ENCODE measurements at places on chromosomes 3 and 15.

GRCh38 chr15:57609805-57610529, 18.3 kb downstream of the MYZAP start:
- no peak for DNase-seq

- no peak for DNase-seq
Measured at GRCh38 chr15:67064607-67065530, 533 bp upstream of the SMAD3 start.

DNA sequence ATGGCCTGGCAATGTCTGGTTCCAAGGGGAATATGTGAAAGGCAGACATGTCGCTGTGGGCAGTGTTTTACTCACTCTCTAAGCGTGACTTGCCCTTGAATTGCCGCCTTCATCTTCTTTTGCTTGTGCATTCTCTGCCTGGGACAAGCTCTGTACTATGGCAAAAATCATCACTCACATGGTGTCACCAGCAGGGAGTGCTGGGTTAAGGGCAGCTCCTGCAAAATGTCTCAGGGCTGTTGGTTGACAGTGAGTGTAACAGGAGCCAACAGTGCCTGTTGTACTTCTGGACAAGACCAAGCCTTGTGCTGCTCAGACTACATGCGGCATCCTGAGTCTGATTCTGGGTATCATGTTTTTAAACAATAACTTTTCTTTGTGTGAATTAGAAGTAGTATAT, 45.3 kb upstream of the KY start:
- DNase-seq: no peak

- no peak for DNase-seq
Measured at GRCh38 chr3:171072432-171072831, 45.9 kb upstream of the SLC2A2 start.

DNA sequence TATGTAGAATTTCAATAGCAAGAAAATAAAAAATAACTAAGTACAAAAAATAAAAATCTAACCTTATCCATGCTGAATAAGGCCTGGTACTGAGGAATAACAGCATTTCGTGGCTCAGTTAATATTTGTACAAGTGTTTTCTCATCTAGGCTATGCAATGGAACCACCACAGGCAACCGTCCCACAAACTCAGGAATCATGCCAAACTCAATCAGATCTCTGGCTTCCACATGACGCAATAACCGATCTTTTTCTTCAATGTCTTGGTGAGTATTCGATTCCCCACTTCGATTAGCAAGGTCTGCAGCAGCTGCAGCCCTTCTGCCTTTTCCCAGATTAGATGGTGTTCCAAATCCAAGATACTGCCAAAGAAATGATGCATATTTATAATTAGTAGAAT, 21.1 kb upstream of the PDCD7 start:
- no peak for DNase-seq

DNA sequence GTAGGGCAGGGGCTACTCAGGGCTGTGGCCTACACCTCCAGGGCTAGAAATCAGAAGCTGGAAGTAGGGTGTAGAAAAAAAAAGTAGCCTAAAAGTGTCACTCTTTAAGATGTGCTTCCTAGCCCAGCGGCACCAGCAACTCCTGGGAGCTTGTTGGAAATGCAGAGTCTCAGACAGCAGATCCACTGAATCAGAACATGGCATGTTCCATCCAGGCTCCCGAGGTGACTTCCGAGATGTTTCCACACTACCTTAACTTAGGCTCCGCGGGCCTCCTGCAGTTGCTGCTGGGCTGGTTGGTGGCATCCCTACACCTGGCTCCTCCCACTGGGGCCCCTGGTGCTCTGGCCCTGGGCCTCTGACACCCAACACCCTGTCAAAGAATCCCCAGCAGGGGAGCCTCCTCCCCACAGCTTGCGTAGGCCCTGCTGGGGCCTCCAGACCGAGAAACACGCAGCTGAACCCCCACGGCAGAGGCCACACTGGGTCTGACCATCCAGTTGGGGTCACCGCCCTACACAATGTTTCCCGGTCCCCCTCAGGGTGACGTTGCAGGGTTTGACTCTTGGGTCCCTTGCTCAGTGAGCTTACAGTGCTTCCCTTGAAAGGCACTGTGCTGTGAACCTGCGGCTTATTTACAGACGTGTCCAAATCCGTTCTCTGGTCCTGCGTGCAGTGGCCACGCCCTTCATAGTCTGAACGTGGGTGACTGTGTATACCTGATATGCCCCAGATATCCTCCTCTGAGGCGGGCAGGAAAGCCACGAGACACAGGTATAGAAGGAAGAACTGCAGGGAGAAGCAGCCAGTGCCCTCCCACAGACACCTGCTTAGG, 46.5 kb downstream of the FAM174B start:
- DNase-seq: no peak

- no peak for DNase-seq
Measured at GRCh38 chr3:156150434-156151066, 30.2 kb downstream of the KCNAB1 start.

DNA sequence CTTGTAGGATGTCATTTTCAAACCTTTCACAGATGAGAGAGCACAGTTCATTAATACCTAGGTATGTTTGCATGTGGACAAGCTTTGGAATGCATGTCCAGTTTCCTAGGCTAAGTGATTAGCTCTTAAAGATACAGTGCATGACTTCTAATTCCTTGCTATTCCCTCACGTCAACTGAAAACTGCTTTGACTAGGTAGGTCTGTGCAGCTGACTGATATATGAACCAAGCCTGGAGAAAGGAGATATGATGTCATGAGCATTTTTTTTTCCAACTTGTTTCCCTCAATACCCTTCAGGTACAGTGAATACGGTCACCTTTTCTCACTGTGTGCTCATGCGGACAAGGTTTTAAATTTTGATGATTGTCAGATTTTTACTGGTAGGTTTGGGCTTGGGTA, 41.6 kb upstream of the TASOR start:
- DNase-seq: no peak

GRCh38 chr15:53559364-53560277, 199.8 kb downstream of the WDR72 start:
- DNase-seq: no peak

GRCh38 chr3:9468460-9468859, 71.0 kb downstream of the SETD5 start:
- no peak for DNase-seq

GRCh38 chr15:88012233-88012632, 244.3 kb downstream of the NTRK3 start:
- DNase-seq: no peak

GRCh38 chr3:42725454-42725853, 22.9 kb upstream of the HHATL start:
- DNase-seq: no peak

DNA sequence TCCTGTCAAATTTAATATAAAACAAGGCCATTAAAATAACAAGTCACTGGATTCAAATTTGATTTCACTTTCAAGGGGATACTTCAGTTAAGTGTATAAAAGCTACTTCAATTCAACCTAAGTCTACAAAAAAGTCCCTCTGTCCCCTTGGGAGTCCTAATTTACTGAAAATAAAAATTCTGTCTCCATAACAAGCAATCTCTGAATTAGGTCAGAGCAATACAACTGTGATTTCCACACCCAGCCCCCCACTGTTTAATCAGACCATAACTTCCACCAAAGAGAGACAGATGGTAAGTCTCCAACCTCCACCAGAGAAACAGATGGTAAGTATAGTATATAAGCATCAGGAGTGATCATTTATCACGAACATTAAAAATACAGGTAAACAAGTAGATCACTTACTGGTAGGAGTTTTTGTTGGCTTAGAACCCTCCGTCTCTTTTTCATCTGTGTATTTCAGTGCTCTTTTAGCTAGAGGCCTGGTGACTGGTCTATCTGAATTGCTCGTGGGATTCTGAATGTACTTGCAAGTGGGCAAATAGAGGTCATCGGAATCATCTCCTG, 12.1 kb downstream of the SGO1 start:
- no peak for DNase-seq

GRCh38 chr3:156395961-156396710, 158.8 kb downstream of the SSR3 start:
- no peak for DNase-seq

- DNase-seq: no peak
Measured at GRCh38 chr3:12972781-12973702, 100.2 kb downstream of the IQSEC1 start.

DNA sequence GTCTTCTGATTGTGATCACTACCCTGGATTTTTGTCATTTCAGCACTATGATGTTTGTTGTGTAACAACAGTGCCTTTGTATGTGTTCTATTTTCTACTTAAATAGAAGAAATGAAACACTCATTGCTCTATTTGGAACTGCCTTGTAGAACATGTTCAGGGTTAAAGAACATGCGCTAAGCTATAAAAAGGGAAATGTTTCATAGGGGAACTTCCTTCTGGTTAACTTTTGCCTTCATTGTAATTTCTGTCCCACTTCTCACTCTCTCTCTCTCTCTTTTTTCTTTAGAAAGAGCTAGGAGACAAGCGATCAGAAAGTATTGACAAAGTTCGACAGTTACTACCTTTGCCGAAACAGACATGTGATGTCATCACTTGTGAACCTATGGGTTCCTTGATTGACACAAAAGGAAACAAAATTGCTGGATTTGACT, at the start of gene P2RY12:
Gene P2RY12 (minus strand): TSS at position 13 of the 434 bp plus-strand sequence. CDS start 45,908 bp downstream, outside the sequence.
- no peak for DNase-seq

GRCh38 chr3:167030082-167030725, 349.9 kb downstream of the ZBBX start:
- DNase-seq: no peak

DNA sequence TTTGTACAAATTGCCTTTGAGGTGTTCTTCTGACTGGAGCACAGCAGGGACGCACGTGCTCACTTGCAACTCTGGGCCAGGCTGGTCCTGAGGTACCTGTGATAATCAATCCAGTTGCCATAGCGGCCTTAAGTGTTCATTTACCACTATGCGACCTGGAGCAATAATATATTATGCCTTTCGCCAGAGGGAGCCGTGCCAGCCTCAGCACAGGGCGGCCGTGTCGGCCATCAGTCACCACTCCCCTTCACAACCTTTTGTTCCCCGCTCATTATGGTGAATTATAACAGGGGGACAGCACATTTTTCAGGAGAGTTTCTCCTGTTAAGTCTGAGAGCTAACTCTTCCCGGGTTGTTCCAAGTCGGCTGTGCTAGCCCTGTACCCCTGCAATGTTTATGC, 289.7 kb downstream of the RORA start:
- DNase-seq: no peak

DNA sequence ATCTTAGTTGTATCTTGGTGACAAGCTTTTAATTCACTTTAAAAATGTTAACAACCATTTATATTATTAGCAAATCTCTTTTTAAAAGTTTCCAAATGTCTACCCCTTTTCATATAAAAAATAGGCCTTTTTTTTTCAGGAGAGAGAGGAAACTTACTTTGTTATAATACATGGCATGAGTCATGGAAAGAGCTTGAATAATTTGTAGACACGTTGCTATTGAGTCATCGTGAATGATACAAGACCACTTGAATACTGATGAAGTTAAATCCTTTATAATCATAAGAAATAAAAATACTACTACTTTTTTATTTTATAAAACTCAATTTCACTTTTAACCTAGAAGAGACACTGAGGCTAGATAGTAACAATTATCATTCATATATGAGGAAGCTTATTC, 70.3 kb upstream of the BBX start:
- DNase-seq: no peak

DNA sequence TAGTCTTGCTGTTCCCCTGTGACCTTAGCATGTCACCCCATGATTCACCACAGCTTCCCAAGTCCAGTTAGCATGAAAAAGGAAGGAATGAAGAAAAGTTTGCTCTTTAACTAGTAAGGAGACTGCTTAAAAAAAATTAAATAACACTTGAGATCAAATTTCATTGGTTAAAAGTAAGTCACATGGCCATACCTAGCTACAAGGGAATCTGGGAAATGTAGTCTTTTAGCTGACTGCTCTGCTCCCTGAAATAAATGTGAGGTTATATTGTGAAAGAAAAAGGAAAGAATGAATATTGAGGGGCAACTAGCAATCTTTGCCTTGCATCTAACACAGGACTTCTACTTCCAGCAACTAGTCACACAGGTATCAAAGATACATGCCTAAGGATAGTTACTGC, 84.7 kb upstream of the LRRN1 start:
- no peak for DNase-seq

GRCh38 chr15:45338417-45338816, 39.9 kb downstream of the GATM start:
- DNase-seq: no peak

DNA sequence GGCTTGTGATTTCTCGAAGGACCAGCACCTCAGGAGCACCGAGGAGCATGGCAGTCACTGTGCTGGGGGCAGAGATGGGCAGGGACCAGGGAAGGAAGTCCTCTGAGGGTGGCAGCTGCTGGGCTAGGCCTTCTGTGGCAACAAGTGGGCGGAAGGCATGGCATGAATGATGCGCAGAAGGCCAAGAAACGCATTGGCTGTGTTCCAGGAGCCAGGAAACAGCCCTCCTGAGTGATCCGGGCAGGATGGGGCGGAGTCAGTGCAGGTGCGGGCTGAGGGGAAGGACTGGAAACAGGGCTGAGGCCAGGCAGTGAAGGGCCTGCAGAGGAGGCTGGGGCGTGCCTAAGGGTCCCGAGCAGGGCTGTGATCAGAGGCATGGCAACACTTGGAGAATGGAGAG, 23.6 kb downstream of the MRPS11 start:
- no peak for DNase-seq

- no peak for DNase-seq
Measured at GRCh38 chr15:41981371-41982132, 9.2 kb upstream of the EHD4 start.

DNA sequence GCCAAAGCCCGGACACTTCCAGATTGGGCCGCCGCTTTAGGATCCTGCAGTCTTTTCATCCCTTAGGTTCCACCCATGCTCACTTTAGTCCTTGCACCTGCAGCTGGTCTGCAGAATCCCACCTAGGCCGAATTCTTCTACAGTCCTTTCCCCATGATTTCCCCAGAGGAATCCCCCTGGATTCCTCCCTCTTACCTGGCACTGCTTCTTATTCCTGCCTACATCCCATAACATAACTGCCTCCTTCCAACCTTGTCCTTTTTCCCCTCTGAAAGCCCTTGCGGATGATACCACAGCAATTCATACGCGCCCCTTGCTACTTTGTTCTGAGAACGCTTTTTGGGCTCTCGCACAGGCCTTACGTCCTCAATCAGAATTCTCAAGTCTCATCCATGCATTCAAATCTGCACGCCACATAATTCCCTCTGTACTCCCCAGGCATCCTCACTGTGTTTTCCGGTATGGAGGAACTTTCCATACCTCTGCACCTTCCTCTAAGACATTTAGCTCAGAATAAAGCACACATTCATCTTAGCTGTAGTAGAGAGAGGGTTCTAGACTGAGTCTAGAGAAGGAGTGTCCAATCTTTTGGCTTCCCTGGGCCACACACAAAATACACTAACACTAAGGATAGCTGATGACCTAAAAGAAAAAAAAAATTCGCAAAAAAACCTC, 619 bp downstream of the EIF2AK4 start:
- no peak for DNase-seq

DNA sequence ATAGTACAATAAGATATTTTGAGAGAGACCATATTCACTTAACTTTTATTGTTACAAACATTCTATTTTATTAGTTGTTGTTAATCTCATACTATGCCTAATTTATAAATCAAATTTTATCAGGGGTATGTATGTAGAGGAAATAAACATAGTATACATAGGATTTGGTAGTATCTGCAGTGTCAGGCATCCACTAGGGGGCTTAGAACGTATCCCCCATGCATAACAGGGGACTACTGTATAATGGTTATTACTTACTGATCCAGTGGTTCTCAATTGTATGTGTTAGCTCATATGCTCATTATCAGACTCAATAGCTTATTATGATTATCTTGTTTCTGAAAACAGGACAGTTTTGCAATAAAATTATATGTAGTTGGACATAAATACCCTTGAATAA, 27.6 kb downstream of the CMC1 start:
- no peak for DNase-seq
